Naive B cell (primary cell): ENCODE measurements at places on chromosomes 2 and 18. TPM values are rescaled to one million over a fixed set of nuclear protein-coding genes. Genes with fewer than 3 reads are reported as not detected.
A peak's percentile ranks its signal among the peaks of the same experiment; 100 is the strongest.

- no peak for DNase-seq
Observed at GRCh38 chr18:46424898-46425297, 232.1 kb downstream of the LOXHD1 start.

- no peak for DNase-seq
Observed at GRCh38 chr2:229783108-229783721, 68.9 kb upstream of the DNER start.

FNDC4 gene
- 0.33 TPM for polyA plus RNA-seq

IL36A gene
- not detected for polyA plus RNA-seq

- peak; percentile 24 for DNase-seq
Observed at GRCh38 chr2:230798769-230799399, 65.9 kb upstream of the ITM2C start.

- DNase-seq = no peak
Observed at GRCh38 chr2:238376884-238377391, 49.8 kb upstream of the ASB1 start.

DNA sequence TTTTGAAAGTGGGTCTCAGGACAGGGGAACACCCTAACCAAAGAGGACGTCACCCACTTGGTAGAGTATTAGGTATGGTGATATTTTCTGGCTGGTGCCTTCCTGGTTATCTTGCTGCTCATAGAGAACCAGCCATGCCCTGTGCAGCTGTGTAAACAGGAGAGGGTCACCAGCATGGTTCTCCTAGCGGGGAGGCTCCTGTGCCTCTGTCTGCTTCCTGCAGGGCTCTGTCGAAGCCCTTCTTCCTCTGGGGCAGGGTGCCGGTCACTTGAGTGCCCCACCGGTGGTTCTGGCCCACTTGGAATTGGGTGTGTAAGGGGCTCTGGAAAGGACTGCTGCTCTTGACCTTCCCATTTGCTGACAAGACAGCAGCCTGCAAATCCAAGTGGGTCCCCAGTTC is 131.6 kb upstream of the MSH6 start:
- no peak for DNase-seq

GRCh38 chr2:114661971-114662939 is 219.8 kb downstream of the DPP10 start:
- no peak for DNase-seq

- no peak for DNase-seq
Observed at GRCh38 chr2:196677404-196677803, 37.9 kb downstream of the CCDC150 start.

EMX1 gene
- polyA plus RNA-seq = not detected
